H9 (cell line): ENCODE measurements at places on chromosomes 7 and 10. TPM values are rescaled to one million over a fixed set of nuclear protein-coding genes. Genes with fewer than 3 reads are reported as not detected.

- DNase-seq: no peak
Measured at GRCh38 chr10:48811917-48812316, 127.2 kb downstream of the WDFY4 start.

The ATRNL1 gene
- total RNA-seq: 9.2 and 9.3 TPM in 2 replicates

The SORBS1 gene
- total RNA-seq: 21.5 and 24.3 TPM in 2 replicates

The GNGT1 gene
- 0.20 and 0.44 TPM in 2 replicates for total RNA-seq

The RET gene
- total RNA-seq: 11.2 and 12.2 TPM in 2 replicates

The PLXNA4 gene
- 0.20 and 0.35 TPM in 2 replicates for total RNA-seq

The PODXL gene
- total RNA-seq: 727 and 732 TPM in 2 replicates

DNA sequence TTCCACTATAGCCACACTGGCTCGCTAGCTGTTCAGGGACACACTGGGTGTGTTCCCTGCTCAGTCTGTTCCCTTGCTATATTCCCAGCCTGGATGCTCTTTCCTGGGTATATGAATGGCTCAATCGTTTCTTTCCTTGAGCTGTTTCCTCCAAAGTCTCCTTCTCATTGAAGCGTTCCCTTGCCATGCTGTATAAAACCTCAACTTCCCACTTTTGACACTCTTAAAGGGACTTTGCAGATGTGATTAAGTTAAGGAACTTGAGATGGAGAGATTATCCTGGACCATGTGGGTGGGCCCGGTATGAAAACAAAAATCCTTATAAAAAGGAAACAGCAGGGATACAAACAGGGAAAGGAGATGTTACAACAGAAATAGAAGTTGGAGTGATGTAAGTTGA lies 973.1 kb downstream of the LRMDA start:
- no peak for DNase-seq

DNA sequence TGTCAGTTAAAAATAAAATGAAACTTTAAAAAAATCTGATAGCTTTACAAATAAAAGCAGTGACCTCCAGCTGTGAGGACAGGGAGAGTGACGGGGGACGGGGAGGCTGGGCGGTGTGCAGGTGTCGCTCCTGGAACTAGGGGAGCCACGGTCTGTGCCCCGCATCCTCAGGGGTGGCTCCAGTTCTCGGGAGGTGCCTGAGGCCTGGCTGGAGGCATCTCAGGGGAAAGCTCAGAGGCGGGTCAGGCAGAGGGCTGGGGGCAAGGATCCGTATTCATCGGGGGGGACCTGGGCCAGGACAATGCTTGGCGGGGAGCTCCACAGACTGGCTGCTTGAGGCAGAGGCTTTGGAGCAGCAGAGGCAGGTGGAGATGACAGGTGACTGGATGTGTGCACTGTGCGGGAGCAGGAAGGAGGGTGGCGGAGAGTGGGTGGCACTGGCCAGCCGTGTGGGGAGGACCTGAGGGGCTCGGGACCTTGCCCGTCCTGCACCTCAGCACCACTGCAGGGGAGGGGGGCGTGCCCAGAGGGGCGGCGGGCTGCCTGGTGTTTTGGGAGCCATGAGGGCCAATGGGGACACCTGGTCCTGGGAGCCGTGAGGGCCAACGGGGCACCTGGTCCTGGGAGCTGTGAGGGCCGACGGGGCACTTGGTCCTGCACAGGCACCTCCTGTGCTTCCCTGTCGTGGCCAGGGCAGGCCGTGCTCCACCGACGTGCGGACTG lies 13.2 kb downstream of the PWWP2B start:
- no peak for DNase-seq

The SPDYE1 gene
- not detected in 2 replicates for total RNA-seq

DNA sequence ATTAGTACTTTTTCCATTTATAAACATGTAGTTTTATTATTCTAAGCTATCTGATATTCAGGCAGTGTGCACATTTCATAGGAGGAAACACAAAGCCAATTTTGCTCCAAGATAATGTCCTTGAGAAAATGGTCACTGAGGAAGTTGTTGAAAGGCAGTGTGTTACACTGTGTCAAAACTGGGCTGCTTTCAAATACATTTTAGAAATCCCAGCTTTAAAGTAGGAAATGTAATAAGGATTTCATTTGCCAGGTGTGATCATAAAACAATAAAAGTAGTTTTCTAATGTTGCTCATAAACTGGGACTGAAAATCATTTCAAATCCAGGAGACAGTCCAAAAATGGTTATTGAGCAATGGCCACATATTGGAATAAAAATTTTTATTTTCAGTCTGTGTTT lies 80.1 kb downstream of the WDR37 start:
- DNase-seq: no peak

The SH2D4B gene
- total RNA-seq: 0.07 TPM in 1 of 2 replicates, not detected in the other

DNA sequence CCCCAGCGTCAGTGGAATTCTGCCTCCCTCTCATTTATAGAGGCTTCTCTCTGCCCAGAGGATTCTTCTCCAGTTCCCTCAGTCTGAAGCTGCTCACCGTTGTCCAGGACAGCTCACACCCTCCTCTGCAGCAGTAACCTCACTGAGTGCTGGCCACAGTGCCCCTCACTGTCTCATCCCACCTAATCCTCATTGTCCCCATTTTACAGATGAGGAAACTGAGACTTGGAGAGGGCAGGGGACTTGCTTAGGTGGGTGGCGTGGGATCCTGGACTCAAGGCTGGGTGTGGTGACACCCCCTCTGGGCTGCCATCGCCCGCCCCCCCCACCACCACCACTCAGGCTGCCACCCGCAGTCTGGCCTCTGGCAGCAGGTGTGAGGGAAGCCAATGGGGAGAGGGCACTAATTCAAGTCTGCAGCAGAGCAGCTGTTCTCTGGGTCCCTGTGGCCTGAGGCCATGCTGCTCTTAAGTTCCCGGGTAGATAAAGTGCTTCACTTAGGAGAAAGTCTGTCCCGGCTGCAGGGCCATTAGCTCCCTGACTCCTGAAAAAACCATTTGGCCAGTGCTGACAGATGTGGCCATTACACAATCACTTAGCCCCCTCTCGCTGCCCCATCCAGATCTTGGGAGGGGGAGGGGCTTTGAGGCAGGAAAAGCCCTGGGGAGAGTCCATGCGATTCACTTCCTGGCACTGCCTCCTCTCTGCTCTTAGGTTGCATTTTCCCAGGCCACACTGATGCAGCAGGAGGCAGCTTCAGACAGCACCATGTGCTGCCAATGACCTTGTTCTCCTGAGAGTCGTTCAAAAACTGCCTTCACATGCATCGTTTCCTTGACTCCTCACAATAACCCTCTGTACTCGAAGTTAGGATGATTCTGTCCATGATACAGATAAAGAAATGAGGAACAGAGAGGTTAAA lies 36.3 kb downstream of the DRGX start:
- DNase-seq: peak; percentile 78

The JAZF1 gene
- 7.6 and 9.1 TPM in 2 replicates for total RNA-seq

DNA sequence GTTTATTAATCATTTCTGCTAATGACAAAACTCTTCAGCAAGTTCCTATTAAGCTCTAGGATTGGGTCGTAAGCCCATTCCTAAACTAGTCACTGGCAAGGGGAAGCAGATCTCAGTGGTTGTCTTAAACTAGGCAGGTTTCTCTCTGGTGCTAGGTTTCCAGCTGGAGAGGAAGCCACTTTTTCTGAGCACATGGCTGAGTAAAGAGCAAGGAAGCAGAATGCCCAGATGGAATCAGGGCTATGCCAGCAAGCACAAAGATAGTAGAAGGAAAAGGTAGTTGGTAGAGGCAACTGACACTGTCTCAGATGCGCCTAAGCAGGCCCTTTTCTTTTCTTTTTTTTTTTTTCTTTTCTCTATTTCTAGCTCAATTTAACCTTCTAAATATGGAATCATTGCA lies 224.9 kb downstream of the EXOC4 start:
- no peak for DNase-seq

DNA sequence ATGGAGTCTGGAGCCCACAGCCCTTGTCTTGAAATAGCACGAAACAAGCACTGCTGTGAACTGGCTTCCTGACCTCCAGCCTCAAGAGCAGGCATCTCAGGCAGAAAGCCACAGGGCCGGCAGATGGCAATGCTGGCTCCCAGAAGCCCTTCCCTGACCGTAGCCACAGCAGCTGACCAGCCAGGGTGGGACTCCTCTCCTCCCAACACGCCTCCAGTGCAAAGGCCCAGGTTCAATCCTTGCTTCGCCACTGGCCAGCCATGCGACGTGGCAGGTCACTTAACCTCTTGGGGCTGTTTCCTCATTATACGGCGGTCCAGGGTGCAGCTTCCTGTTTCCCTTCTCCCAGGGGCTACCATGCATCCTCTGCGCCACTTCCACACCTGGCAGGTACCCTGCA lies 12.8 kb downstream of the PRKAG2 start:
- DNase-seq: no peak

DNA sequence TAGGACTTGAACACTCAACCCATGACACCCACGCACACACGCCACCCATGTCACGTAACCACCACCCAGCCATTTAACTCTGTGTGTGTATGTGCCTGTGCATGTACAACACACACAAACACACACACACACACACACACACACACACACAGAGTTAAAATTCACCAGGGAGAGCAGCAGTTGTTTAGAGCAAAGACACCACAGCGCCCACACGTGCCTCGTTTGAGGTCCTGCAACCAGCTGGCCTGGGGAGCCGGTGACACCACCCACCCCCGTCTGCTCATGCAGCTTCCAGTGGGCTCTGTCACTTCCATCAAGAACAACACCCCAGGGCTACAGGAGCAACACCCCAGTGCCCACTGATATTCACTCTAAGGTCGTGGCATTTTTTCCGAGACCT lies 97.4 kb downstream of the ELFN1 start:
- DNase-seq: no peak

The C10orf90 gene
- total RNA-seq: not detected in 2 replicates

- DNase-seq: no peak
Measured at GRCh38 chr10:96673318-96674099, 46.8 kb downstream of the PIK3AP1 start.

The HGF gene
- 0.04 and 0.15 TPM in 2 replicates for total RNA-seq

The CLRN3 gene
- not detected in 2 replicates for total RNA-seq

DNA sequence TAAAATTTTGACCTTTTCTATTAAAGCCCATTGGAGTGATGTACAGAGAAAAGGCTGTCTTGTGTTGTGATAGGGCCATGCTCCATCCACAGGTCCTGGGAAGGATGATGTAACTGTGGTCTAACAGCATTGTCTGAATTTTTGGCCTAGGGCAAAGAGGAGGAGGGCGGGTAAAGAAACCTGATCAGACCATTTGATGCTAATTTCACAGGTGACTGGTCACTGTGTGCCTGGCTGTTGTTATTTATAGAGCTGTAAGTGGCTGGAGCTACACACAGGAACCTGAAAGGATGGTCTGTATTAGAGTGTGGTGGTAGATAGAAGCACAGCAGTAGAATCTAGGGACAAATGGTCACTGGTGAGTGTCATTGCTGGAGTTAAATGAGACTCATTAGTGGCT lies 182.1 kb downstream of the AUTS2 start:
- peak; percentile 77 for DNase-seq

- peak; percentile 60 for DNase-seq
Measured at GRCh38 chr10:104028146-104028545, 57.5 kb downstream of the COL17A1 start.

GRCh38 chr10:112722758-112723157 lies 227.3 kb upstream of the TCF7L2 start:
- no peak for DNase-seq
